ENCODE measurements at places on chromosomes 4 and X. TPM values are rescaled to one million over a fixed set of nuclear protein-coding genes. Genes with fewer than 3 reads are reported as not detected.

GRCh38 chrX:126552313-126553022 is at the start of gene DCAF12L1:
Gene DCAF12L1 (minus strand): TSS chrX:126552814. CDS start chrX:126552608, 206 bp downstream.
- no peak within 1 kb of the TSS for H3K4me3 ChIP-seq
- no peaks in the 10 kb centered on the region for H3K4me1 ChIP-seq
- no peaks in the 10 kb centered on the region for H3K36me3 ChIP-seq
- H3K27ac ChIP-seq = no peak within 1 kb of the TSS

- H3K4me3 ChIP-seq = no peak overlapping the region
- H3K27me3 ChIP-seq = no peaks in the 10 kb centered on the region
- H3K27ac ChIP-seq = no peak overlapping the region
Measured at GRCh38 chr4:157502656-157503055, 282.1 kb downstream of the GRIA2 start.

DNA sequence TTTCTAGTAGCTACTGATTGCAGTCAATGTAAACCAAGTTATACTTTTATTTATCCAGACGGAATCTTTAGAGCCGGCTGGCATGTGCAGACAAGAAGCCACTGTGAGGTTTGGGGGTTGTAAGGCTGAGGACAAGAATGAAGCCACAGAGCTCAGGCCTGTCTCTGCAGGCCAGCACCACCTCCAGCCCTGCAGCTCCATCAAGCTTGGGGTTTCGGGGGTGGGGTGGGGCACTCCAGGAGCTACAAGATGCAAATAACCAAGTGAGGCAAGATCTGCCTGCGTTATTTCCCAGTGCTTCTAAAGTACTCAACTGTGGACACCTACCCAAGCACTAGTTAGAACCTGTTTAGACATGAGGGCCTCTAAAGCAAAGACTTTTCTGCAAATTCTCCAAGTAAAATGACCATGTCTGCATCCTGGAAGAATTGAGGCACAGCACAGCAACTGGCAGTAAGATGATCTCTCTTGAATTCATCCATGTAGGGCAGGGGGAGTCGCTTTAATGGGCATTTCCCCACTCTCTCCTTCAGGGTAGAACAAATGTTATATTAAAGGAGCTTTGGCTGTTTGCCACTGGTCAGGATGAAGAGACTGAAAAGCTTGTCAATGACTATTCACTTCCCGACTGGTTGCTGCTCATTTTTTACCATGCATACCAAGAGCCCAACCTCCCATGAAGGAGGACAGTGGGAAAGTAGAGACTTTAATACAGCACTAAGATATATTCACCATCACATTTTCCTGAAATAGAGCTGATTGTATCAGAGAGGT is 222.5 kb downstream of the MGST2 start:
- no peak overlapping the region for H3K27ac ChIP-seq
- no peaks in the 10 kb centered on the region for H3K27me3 ChIP-seq
- no peak for DNase-seq
- H3K4me3 ChIP-seq = no peak overlapping the region
- H3K36me3 ChIP-seq = no peaks in the 10 kb centered on the region
- H3K4me1 ChIP-seq = peaks cover 2% of the 10 kb centered on the region

DNA sequence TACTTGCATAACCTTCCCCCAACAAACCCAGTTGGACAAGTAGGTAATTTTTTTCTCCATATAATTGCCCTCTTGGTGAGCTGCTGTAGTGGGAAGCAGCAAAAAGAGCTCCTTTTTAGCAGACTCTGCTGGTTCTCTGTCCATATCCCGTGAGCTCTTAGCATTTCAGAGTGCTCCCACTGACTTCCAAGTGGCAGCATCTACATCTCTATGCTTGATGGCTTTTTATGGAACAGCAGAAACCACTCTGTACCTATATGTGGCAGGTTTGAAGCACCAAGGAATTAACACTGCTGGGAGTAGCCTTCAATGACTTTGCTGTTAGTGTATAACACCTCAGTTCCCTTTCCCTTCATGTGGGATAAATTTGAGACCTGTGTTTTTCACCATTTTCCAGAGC is 168.4 kb upstream of the NHS start:
- H3K4me1 ChIP-seq = no peaks in the 10 kb centered on the region
- peaks cover 1% of the 10 kb centered on the region for H3K27me3 ChIP-seq
- H3K27ac ChIP-seq = no peak overlapping the region
- H3K4me3 ChIP-seq = no peak overlapping the region
- H3K36me3 ChIP-seq = no peaks in the 10 kb centered on the region

- no peak for DNase-seq
- H3K27ac ChIP-seq = no peak overlapping the region
- H3K36me3 ChIP-seq = no peaks in the 10 kb centered on the region
- H3K27me3 ChIP-seq = peaks cover 1% of the 10 kb centered on the region
- peaks cover 6% of the 10 kb centered on the region for H3K4me1 ChIP-seq
Measured at GRCh38 chrX:2967012-2967411, 37.9 kb upstream of the ARSD start.

GRCh38 chr4:169604903-169605331 is 7.5 kb downstream of the NEK1 start:
- peaks cover 8% of the 10 kb centered on the region for H3K36me3 ChIP-seq

DNA sequence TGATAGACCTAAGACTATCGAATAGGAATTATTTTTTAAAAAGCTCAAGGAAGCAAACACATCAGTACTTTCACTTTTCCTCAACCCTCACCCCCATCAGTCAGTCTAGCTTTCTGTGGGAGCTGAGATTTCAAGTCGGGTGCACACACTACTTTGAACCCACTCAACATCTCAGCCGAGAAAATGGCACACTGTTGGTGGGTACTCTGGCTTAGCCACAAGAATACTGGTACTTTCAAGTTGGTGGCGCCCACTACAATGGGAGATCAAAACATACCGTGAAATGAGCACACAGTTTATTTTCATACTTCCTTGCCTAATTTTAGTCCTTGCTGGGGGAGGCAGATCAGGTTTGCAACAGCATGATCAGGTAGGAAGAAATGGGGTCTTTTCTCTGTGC is 10.2 kb downstream of the CD40LG start:
- peak overlapping the region; percentile 93 for H3K4me3 ChIP-seq
- peaks cover 75% of the 10 kb centered on the region for H3K36me3 ChIP-seq
- DNase-seq = peak; percentile 53

DNA sequence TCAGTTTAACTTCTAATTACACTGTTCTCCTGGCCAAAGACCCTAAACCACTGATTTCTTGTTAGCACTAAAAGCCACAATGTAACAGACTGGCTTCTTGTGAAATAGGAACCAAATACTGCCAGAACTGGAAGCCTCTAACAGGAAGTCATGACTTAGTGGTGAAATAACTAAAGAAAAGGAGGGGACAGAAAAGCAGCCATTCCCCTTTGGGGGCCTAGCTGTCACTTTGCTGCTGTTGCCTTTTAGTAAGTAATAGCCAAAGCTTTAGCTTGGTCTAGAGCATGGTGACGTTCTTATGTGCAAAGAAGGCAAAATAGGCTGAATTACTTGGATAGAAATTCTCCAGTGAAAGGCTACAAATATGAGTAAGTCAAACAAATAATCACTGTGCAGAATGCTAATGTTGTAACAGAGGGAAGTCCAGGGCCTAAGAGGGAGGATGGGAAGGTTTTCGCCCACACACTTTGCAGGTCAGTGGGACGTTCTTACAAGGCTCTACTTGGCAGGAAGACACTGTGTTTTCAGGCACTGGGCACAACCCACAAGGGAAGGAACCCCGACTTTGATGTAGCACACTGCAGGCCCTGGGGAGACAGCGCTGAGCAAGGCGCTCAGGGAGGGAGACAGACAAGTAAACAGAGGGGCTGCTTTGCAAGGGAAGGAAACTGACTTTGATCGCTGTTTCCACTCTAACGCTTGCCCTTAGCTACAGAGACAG is 16.7 kb downstream of the GAB3 start:
- H3K27ac ChIP-seq = peak overlapping the region; percentile 94
- H3K27me3 ChIP-seq = no peaks in the 10 kb centered on the region
- no peaks in the 10 kb centered on the region for H3K36me3 ChIP-seq
- H3K4me1 ChIP-seq = peaks cover 87% of the 10 kb centered on the region
- DNase-seq = peak; percentile 28
- peak overlapping the region; percentile 65 for H3K4me3 ChIP-seq

DNA sequence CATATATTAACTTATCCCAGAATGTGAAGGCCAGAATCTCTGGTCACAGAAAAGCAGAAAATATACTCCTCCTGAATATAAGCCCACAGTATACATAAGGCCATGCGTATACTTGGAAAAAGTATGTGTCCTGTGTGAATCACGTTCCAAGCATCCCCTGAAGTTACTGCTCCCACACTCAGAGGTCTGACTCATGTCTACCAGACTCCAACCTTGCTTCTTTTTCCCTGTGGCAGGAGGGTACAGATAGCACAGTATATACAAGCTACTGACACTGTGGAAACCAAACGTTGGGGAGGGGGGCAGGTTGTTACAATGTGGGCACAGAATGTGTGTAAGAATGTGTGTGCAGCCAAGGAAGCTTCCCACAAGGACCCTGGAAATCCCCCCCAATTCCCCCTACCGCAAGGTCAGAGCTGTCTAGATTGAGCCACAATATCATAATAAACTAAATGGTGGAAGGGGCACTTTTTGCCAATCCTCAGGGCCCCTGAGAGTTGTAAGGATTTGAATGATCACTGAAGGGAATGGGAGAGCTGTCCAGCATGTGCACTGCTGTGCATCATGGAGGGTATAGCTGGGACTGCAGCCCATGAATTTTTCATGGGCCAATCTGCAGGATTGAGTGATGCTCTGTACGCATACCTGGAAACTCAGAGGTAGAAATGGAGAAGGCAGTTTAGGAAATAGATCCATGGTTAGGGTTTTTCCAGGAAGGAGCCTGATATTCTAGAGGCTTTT is 7.4 kb upstream of the RELL1 start:
- no peak overlapping the region for H3K27ac ChIP-seq
- H3K4me3 ChIP-seq = no peak overlapping the region
- no peaks in the 10 kb centered on the region for H3K4me1 ChIP-seq
- no peak for DNase-seq
- H3K27me3 ChIP-seq = no peaks in the 10 kb centered on the region
- H3K36me3 ChIP-seq = peaks cover 2% of the 10 kb centered on the region

DNA sequence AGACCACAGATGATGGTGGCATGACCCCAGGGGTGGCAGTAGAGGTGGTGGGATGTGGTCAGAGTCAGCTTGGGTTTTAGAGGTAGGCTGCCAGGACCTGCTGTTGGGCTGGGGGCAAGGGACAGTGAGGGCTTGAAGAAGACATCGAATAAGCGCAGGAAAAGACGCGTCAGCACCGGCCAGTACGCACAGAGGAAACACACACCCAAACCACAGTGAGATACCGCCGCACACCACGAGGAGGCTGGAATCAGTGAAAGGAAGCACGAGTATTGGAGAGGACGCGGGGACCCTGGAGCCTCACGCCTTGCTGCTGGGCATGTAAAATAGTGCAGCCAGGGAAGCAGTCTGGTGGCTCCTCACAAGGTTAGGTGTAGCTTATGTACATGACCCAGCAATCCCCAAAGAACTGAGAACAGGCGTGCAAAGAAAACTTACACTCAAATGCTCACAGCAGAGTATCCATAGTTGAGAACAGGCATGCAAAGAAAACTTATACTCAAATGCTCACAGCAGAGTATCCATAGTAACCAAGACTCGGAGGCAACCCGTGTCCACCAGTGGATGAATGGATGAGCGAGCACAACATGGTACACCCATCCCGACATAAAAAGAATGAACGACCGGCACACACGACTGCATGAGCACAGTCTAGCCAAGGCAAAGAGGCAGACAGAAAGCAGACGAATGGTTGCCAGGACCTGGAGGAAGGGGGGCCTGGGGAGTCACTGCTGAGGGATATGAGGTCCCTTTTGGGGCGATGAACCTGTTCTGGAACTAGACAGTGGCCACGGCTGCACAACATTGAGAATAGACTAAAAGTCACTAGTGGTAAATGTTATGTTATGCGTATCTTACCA is 13.3 kb downstream of the PDZD4 start:
- H3K4me3 ChIP-seq = peak overlapping the region; percentile 21
- H3K27ac ChIP-seq = no peak overlapping the region
- H3K27me3 ChIP-seq = no peaks in the 10 kb centered on the region
- peaks cover 36% of the 10 kb centered on the region for H3K4me1 ChIP-seq
- DNase-seq = peak; percentile 72
- H3K36me3 ChIP-seq = no peaks in the 10 kb centered on the region

DNA sequence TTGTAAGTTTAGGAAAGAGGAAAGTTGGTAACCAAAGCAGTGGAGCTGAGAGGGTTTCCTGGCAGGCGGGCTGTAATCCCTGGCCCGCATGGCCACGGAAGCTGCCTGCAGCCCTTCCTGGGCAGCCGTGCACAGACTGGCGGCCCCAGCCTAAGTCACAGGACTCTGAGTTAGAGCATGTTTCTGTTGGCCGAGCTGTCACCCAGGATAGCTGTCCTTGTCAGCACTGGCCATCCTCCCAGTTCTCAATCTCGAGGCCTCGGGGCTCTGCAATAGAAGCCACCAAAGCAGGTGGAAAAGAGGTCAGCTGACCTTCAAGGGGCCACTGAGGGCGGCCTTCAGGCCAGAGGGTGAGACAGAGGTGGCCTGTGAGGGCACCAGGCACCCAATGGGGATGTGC is 20.5 kb downstream of the PNMA6E start:
- no peak overlapping the region for H3K27ac ChIP-seq
- DNase-seq = no peak

GRCh38 chrX:71637848-71638247 is 19.5 kb upstream of the CXCR3 start:
- no peak overlapping the region for H3K4me3 ChIP-seq
- no peaks in the 10 kb centered on the region for H3K36me3 ChIP-seq
- peaks cover 17% of the 10 kb centered on the region for H3K4me1 ChIP-seq
- peak; percentile 37 for DNase-seq
- H3K27me3 ChIP-seq = no peaks in the 10 kb centered on the region
- no peak overlapping the region for H3K27ac ChIP-seq

DNA sequence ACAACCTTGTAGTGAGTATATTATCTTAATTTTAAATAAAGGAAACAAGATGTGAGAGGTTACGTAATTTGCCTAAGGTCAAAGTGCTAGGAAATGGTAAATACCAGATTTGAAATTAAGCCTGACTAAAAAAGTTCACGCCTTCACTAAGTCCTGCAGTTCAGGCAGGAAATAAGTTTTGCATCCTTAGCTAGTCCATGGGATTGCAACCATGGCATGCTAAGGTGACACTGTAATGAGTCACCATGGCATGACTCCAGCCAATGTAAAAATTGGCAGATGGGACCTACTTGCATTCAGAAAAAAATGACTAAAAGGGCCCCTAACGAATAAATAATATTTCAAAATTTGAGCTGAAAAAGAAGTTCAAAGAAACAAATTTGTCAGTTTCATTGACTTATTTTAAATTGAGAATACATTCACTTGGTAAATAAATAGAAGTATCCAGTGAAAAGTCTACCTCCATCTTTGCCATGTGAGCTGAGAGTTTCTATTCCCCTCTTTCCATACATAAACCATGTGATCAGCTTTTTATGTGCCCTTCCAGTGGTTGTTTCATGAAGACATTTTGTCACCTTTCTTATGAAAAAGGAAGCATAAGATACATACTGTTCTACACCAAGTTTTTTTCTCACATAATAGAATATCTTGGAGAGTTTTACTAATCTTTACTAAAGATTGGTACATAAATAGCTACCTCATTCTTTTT is 72.4 kb downstream of the ANKRD50 start:
- H3K4me3 ChIP-seq = no peak overlapping the region
- no peak for DNase-seq
- peaks cover 2% of the 10 kb centered on the region for H3K27me3 ChIP-seq
- no peaks in the 10 kb centered on the region for H3K36me3 ChIP-seq

GRCh38 chr4:166284221-166284620 is 411.2 kb downstream of the TLL1 start:
- H3K27me3 ChIP-seq = no peaks in the 10 kb centered on the region
- no peak overlapping the region for H3K4me3 ChIP-seq
- no peaks in the 10 kb centered on the region for H3K4me1 ChIP-seq
- DNase-seq = no peak
- no peaks in the 10 kb centered on the region for H3K36me3 ChIP-seq
- no peak overlapping the region for H3K27ac ChIP-seq

The KLHL13 gene
- 0.07 TPM for total RNA-seq

The KCND1 gene
- 2.4 TPM for total RNA-seq

The GUCY1A1 gene
- total RNA-seq = not detected

The SPACA5 gene
- not detected for total RNA-seq

The SSX2B gene
- total RNA-seq = not detected

The RHOH gene
- 98.6 TPM for total RNA-seq

The CBLL2 gene
- not detected for total RNA-seq

The ETNPPL gene
- total RNA-seq = not detected
